ENCODE measurements at places on chromosomes 7 and 10. TPM values are rescaled to one million over a fixed set of nuclear protein-coding genes. Genes with fewer than 3 reads are reported as not detected.

Gene TAF3
- 19.3 TPM for total RNA-seq

Gene AGR2
- not detected for total RNA-seq

Gene GPR37
- not detected for total RNA-seq

Gene DKK1
- not detected for total RNA-seq

Gene ADARB2
- total RNA-seq = 0.60 TPM

Measured in activated T-cell treated with anti-CD3 and anti-CD28 coated beads, Interleukin-2, amount 50 U/mL, for 72 hours (primary cell).